Ureter (tissue), 1 donor: ENCODE measurements at places on chromosomes 4 and X. TPM values are rescaled to one million over a fixed set of nuclear protein-coding genes. Genes with fewer than 3 reads are reported as not detected.

The TRIML2 gene
- not detected for total RNA-seq

DNA sequence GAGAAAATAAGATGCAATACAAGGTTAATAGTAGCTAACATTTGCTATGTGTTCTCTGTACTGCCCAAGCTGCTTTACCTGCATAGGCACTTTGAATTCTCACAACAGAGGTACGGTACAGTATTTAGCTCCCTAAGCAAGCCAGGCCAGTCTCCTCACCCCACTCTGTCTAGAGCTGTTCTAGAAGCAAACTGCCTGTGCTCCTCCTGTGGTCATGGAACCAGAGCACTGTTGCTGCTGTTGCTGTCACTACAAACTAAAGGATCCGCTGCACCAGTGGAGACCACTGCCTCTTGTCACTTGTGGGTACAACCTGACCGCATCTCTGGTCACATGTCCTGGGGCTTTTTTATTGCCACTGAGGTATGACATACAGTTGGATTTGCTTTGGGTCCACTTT, 19.6 kb downstream of the ZNF330 start:
- DNase-seq = no peak

The RAB41 gene
- total RNA-seq = not detected

The FAM114A1 gene
- total RNA-seq = 43.2 TPM

DNA sequence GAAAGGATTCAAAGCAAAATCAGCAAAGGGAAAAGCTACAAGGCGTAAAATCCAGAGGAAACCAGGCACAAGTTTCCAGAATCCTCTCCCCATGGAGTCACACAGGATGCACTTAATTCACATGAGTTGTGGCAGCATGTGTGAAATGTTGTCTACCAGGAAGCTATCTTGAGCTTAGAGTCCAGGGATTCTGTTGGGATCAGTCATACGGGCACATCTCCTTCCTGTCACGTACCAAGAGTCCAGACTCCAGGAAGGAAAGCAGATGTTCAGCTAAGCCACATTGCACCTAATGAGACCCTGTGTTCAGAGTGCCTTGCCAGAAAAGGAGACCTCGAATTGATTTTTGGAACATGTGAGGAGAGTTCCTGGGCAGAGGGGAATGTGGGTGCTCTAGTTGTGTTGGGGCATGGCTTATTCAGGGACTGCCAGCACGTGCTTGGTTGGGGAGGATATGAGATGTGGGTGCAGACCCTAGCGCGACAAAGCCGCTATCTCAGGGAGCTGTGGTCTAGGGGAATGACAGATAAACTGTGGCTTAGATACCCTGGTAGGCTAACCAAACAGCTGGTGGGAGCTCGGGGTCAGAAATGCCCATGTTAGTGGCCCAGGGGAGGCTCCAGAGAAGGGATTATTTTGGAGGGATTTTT, 70.0 kb downstream of the EVC start:
- DNase-seq = peak; percentile 22
